NCI-H2107 (cell line): ENCODE measurements at places on chromosomes 3 and 15.
A peak's percentile ranks its signal among the peaks of the same experiment; 100 is the strongest.

DNA sequence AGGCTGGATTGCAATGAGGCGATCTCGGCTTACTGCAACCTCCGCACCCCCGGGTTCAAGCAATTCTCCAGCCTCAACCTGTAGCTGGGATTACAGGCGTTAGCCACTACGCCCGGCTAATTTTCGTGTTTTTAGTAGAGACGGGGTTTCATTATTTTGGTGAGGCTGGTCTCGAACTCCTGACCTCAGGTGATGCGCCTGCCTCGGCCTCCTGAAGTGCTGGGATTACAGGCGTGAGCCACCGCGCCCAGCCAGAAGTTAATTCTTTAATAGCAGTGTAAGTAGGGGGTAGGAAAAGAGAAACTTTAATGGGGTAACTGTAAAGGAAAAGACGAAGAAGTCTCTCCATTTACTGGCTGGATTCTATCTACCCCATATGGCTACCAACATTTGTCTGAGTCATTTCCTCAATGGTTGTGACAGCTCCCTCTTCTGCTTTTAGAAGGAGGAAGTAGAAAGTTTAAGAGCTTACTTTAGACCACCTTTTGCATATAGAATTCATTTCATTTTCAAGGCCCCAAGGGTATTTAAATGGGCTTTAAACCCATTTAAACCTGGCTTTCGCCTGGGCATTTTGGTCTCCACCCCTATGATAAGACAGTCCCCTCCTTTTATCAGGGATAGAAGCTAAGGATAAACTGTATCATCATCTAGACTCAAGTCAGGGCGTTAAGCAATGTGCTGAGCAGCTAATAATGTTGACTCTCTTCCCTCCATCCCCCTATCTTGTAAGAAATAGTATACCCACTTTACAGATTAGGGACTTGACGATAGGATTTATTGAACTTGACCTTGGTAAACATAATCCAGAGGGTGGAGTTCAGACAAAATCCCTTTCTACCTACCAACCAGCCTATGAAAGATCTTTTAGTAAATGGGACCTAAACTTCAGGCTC is 1.1 kb upstream of the CDV3 start:
- DNase-seq: no peak

GRCh38 chr3:171908731-171909130 is 65.6 kb downstream of the TMEM212 start:
- no peak for DNase-seq

DNA sequence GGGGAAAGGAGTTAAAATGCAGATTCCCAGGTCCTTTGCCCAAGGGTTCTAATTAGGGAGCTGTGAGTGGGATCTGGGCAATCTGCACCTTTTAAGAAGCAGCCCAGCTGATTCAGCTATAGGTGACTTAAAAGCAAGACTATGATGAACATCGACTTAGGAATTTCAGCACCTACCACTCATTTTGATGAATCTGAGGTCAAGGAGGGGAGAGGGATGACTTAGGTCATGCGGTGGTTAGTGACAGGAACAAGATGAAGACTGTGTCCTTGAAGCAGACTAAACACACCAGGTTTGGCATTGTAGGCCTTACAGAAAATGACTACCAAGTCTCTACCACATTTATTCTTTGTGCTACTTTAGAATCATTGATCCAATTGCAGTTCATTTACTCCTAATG is 196.3 kb downstream of the DTWD1 start:
- no peak for DNase-seq

DNA sequence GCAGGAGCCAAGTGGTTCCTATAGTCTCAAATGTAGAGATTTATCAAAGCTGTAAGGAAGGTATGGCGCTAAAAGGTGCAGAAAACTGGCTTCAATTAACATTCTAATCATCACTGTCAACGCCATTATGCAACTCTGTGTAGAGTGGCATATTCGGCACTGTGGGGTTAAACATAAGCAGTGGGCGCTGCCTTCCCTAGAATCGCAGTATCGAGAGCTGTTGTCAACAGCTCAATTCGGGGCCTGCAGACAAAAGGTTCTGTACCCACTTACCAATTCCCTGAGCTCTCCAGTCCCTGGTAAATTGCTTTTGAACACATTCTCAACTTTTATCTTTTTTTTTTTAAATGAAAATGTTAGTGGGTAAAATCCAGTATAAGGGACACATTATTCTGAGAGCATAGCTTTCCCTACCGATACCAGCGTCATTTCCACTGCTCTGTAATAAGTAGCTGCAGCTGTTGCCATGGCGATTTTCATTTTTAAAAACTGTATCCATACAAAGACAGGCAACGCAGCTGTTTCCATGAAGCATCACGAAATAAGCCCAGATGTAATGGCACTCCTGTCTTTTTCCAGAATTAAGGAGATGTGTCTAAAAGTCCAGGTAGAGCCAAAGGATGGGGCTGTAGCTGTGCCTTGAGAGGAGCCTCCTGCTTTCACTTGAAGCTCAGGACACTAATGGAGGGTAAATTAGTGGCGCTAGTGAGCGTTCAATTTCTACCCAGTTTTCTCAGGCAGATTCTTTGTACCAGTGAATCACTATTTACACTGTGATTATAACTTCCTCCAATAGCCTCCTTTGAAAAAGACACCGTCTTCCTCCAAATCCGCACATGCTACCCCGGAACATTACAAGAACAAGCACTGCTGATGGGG is 250.3 kb downstream of the SLC9A9 start:
- DNase-seq: no peak

- DNase-seq: no peak
Measured at GRCh38 chr15:83904107-83905040, 250.5 kb downstream of the ADAMTSL3 start.

DNA sequence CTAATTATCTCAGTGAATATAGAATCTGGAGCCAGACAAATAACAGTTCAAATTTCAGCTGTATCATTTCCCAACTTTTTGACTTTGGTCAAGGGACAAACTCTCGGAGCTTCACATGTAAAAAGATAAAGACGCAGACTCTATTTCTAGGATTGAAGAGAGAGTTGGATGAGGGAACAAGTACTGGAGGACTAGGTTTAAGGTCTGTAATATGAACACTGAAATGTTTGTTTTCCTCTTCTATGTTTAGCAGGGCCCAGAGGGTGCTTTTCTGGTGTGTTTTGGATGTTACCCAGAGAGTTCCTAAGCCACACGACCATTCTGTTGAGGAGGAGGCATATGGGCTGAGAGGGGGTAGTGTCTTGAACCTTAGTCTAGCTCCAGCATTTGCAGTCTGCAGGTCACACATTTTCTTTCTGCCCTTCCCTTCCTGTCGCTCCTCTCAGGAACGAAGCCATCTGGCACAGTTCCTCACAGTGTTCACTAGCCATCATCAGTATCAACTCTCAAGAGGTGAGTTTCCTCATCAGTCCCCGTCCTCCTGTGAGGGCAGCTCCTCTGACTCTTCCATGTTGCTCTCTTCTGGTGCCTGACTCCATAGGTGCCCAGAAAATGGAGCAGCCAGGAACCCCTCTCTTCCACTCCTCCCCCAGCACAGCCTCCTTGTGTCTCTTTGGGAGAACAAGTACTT is 250.1 kb downstream of the SQOR start:
- DNase-seq: no peak

DNA sequence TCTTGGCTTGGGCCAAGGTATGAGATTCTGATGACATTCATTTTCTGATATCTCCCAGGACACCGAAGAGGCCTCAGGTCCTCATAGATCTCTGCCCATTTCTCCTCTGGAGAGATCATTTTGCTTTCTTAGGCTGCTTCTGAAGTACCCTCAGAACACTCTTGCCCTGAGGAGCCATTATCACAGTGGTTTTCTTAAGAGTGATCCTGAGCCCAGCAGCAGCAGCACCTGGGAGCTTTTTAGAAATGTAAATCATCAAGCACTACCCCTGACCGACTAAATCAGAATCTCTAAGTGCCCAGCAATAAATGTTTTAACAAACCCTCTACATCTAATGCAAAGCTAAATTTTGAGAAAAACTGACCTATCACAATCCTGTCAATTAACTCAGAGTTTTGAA is 40.6 kb upstream of the SLC9A9 start:
- no peak for DNase-seq

DNA sequence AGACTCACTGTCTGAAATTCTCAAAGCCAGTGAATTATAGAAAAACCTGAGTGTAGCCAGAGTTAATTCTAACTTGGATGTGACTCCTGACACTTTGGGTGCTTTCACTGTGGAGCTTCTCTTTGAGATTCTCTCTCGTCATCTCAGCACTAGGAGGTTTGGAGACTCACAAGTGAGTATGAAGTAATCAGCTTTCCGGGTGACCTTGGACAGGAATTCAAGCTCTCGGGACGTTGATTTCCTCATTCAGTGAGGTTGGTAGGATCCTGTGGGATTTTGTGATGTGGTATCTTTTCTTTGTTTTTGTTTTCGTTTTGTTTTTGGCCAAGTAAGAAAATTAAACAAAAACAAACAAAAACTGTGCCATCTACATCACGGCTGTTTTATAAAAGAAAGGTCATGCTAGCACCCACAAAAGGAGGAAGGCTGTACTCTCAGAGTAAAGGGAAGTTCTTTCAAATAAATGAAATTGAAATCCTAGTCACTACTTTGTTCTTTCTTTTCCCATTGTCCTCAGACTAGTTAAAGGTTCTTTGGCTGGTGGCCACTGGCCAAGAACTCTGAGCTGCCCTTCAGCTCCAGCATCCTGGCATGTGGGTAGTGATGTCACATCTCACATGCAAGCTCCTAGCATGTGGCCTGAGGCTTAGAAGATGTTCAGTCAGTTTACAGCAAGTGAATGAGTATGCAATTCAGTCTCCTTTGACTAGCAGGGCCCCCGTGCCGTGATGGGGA is 263.3 kb upstream of the TPM1 start:
- no peak for DNase-seq

DNA sequence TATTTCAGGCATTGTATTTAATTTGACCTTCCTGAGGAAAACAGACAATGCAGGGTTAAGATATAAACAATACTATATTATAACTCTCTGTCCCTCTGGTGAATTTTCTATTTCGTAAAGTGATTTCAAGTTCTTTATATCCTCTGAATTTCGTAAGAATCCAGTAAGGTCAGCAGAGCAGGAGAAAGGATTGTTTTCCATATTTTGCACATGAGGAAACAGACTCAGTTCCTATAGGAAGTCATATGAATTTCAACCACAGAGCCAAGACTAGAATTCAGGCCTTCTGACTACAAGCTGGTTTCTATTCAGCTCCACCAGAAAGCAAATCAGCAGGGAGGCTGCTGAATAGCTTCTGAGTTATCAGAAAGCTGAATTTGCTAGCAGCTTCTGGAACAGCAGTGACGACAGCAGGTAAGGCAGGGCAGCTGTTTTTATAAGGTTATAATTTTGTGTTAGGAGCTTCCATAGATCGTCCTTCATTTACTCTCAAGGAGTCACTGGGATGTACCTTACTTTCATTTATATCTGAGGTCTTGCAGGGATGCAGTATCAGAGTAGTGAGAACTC is 11.1 kb upstream of the PLAAT1 start:
- DNase-seq: no peak

GRCh38 chr3:13282358-13282985 is 137.7 kb downstream of the NUP210 start:
- no peak for DNase-seq

DNA sequence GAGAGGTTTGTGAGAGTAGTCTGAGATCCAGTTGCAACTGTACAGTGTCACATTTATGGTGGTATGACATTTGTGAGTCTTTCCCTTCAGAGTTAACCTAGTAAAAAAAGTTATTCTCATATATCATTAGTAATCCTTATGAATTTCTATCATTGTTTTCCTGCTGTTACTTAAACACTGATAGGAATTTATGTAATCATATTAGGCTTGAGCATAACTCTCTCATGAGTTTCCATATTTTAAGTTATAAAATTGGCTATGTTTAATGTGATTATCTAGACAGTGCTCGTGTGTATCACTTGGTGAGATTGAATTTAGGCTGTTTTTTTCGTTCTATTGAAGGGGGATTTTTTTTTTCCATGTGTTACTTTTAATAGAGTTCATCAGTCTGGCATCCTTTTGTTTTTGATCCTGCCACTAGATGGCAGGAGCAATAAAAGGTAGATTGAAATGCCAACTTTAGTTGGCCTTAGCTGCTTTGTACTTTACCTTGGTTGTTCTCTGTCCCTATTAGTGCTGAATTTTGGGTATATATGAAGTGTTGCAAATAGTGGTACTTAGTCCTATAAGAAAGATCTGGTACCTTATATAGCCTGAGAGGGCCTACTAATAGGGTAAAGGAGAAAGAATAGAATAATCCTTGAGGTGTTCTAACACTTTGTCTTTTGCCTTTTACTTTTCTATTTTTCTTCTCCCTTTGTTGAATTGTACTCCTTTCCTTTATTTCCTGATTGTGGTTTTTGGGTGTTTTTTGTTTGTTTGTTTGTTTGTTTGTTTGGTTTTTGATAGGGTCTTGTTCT is 17.9 kb downstream of the STT3B start:
- peak; percentile 0 for DNase-seq

GRCh38 chr3:133014325-133014724 is 23.9 kb upstream of the TMEM108 start:
- no peak for DNase-seq

DNA sequence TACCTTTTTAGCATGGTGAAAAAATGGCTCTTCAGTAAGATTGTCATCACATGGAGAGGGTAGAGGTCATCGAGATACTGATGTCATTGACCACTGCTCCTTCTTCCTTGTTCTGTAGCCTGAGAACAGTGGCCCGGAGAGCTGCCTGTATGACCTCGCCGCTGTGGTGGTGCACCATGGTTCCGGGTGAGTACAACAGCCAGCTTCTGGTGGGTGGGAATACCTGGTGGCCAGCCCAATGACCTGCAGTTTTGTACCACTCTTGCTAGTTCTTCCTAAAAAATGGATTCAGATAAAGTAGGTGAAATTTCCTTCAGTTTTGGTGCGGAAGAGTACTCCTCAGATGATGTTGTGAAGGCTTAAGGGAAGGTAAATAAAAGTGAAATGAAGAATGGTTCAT is 8.4 kb upstream of the FBXL22 start:
- DNase-seq: no peak

GRCh38 chr3:136819731-136820679 is 1.1 kb downstream of the SLC35G2 start:
- DNase-seq: peak; percentile 42

DNA sequence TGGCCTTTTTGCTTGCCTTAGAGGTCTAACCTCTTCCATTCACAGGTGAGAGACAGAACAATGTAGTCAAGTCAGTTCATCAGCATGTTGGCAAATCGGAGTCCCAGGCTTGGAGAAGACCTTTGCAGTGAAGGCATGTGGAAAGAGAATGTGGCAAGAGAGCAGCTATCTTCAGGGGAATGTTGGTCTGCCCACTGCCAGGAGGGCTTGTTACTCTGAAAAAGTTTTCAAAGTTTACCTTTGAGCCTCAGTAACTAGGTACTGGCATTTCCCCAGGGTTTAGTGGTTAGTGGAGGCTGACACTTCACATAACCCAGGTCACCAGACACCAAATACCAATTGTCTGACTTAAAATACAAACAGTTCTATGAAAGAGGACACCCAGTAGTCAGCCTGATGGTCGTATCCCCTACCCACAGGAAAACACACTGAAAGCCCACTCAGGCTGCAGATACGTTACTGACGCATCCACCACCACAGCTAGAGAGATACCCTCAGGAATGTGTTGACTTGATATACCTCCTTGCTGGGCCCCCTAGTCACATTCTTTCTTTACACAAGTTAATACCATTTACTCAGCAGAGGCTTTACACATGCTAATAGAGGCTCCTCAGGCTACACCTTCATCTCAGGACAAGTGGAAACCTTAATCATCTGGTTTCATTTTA is 9.7 kb upstream of the ARID3B start:
- no peak for DNase-seq
